Activated naive CD8-positive, alpha-beta T cell treated with anti-CD3 and anti-CD28 coated beads, Interleukin-2, amount 10 ng/mL, durations not matched to agents 7 days and 5 days (primary cell): ENCODE measurements at places on chromosomes 1 and 21. TPM values are rescaled to one million over a fixed set of nuclear protein-coding genes. Genes with fewer than 3 reads are reported as not detected.

The TINAGL1 gene
- not detected for total RNA-seq

The MYCL gene
- 0.34 TPM for total RNA-seq

The C8B gene
- not detected for total RNA-seq

The SPRR1B gene
- not detected for total RNA-seq

DNA sequence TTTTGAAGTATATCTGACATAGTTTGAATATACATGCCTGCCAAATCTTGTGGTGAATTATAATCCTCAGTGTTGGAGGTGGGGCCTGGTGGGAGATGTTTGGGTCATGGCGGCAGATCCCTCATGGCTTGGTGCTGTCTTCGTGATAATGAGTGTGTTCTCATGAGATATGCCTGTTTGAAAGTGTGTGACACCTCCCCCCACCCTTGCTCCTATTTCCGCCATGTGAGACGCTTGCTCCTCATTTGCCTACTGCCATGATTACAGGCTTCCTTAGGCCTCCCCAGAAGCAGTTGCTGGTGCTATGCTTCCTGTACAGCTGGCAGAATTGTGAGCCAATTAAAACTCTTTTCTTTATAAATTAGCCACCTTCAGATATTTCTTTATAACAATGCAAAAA lies 436.6 kb upstream of the BEND5 start:
- H3K4me3 ChIP-seq = no peak overlapping the region
- no peaks in the 10 kb centered on the region for H3K36me3 ChIP-seq
- DNase-seq = no peak
- no peak overlapping the region for H3K27ac ChIP-seq
- no peaks in the 10 kb centered on the region for H3K27me3 ChIP-seq

GRCh38 chr1:47963568-47964358 lies 33.4 kb downstream of the TRABD2B start:
- H3K4me3 ChIP-seq = no peak overlapping the region
- DNase-seq = no peak
- no peak overlapping the region for H3K27ac ChIP-seq
- H3K27me3 ChIP-seq = peaks cover 9% of the 10 kb centered on the region

- peaks cover 16% of the 10 kb centered on the region for H3K4me1 ChIP-seq
- H3K4me3 ChIP-seq = no peak overlapping the region
- peaks cover 2% of the 10 kb centered on the region for H3K27me3 ChIP-seq
- DNase-seq = no peak
- peaks cover 7% of the 10 kb centered on the region for H3K36me3 ChIP-seq
These were observed 8.3 kb downstream of the PPFIA4 start for GRCh38 chr1:203034422-203035110.

- H3K4me1 ChIP-seq = no peaks in the 10 kb centered on the region
- H3K4me3 ChIP-seq = no peak overlapping the region
- no peaks in the 10 kb centered on the region for H3K36me3 ChIP-seq
- no peak for DNase-seq
These were observed 9.5 kb upstream of the GPR153 start for GRCh38 chr1:6270401-6270800.

- H3K27ac ChIP-seq = peak overlapping the region; percentile 91
- DNase-seq = no peak
- H3K4me3 ChIP-seq = peak overlapping the region; percentile 97
- peaks cover 54% of the 10 kb centered on the region for H3K4me1 ChIP-seq
- H3K27me3 ChIP-seq = no peaks in the 10 kb centered on the region
- peaks cover 39% of the 10 kb centered on the region for H3K36me3 ChIP-seq
These were observed 581 bp downstream of the ETV3 start for GRCh38 chr1:157137408-157138219.

- no peak overlapping the region for H3K27ac ChIP-seq
- no peaks in the 10 kb centered on the region for H3K36me3 ChIP-seq
- no peak for DNase-seq
- peaks cover under 1% of the 10 kb centered on the region for H3K4me1 ChIP-seq
These were observed 4.7 kb downstream of the FMOD start for GRCh38 chr1:203346060-203346768.

GRCh38 chr1:168824418-168825065 lies 95.5 kb upstream of the DPT start:
- H3K36me3 ChIP-seq = peaks cover 1% of the 10 kb centered on the region
- H3K4me1 ChIP-seq = peaks cover 5% of the 10 kb centered on the region
- no peak for DNase-seq
- H3K4me3 ChIP-seq = no peak overlapping the region
- H3K27ac ChIP-seq = no peak overlapping the region

GRCh38 chr1:27316860-27317259 lies 5.1 kb upstream of the TMEM222 start:
- no peak overlapping the region for H3K4me3 ChIP-seq
- H3K4me1 ChIP-seq = peaks cover 8% of the 10 kb centered on the region
- no peak for DNase-seq

GRCh38 chr1:41021526-41022308 lies at the start of gene SLFNL1:
TSS of gene SLFNL1 (minus strand) at chr1:41021725. CDS start at chr1:41020660, 1,065 bp downstream.
- H3K27ac ChIP-seq = peak within 1 kb of the TSS; percentile 68
- no peak for DNase-seq
- H3K4me1 ChIP-seq = peaks cover 11% of the 10 kb centered on the region
- peaks cover 6% of the 10 kb centered on the region for H3K36me3 ChIP-seq
- no peak within 1 kb of the TSS for H3K4me3 ChIP-seq

GRCh38 chr21:23853796-23854379 lies 1753.4 kb downstream of the MRPL39 start:
- H3K27me3 ChIP-seq = peaks cover 4% of the 10 kb centered on the region
- H3K27ac ChIP-seq = no peak overlapping the region
- H3K36me3 ChIP-seq = no peaks in the 10 kb centered on the region
- DNase-seq = no peak

GRCh38 chr1:231045286-231045685 lies 5.2 kb upstream of the FAM89A start:
- H3K27ac ChIP-seq = no peak overlapping the region
- no peaks in the 10 kb centered on the region for H3K36me3 ChIP-seq
- peaks cover 4% of the 10 kb centered on the region for H3K4me1 ChIP-seq
- no peak overlapping the region for H3K4me3 ChIP-seq
- peaks cover 33% of the 10 kb centered on the region for H3K27me3 ChIP-seq
- DNase-seq = no peak
